B cell (primary cell): ENCODE measurements at places on chromosomes 2 and 18.

DNA sequence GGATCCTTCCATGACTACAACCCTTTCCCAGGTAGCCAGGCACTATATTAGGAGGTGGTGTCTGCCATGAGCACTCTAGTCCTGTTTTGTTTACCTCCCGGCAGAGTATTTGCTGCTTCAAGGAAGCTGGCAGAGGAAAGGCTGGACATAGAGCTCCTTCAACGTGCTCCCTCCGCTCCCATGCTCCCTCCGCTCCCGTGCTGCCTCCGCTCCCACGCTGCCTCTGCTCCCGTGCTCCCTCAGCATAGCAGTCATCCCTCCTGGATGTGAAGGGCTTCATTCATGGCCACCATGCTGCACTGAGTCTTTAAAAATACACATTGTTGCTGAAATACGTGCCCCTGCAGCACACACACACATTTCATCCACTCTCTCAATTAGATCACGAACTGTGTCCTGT lies 181.9 kb upstream of the MYT1L start:
- no peak overlapping the region for H3K27ac ChIP-seq
- H3K36me3 ChIP-seq: no peaks in the 10 kb centered on the region

- no peak for DNase-seq
- H3K36me3 ChIP-seq: no peaks in the 10 kb centered on the region
Measured at GRCh38 chr2:1539441-1539840, 126.2 kb downstream of the TPO start.

GRCh38 chr2:33258387-33258786 lies 218.1 kb upstream of the RASGRP3 start:
- no peak for DNase-seq
- H3K36me3 ChIP-seq: no peaks in the 10 kb centered on the region
- H3K4me3 ChIP-seq: no peak overlapping the region
- H3K27ac ChIP-seq: no peak overlapping the region

GRCh38 chr18:26051843-26052242 lies 38.6 kb downstream of the SS18 start:
- no peak for DNase-seq
- H3K4me1 ChIP-seq: peaks cover 6% of the 10 kb centered on the region
- no peaks in the 10 kb centered on the region for H3K27me3 ChIP-seq
- no peak overlapping the region for H3K4me3 ChIP-seq

DNA sequence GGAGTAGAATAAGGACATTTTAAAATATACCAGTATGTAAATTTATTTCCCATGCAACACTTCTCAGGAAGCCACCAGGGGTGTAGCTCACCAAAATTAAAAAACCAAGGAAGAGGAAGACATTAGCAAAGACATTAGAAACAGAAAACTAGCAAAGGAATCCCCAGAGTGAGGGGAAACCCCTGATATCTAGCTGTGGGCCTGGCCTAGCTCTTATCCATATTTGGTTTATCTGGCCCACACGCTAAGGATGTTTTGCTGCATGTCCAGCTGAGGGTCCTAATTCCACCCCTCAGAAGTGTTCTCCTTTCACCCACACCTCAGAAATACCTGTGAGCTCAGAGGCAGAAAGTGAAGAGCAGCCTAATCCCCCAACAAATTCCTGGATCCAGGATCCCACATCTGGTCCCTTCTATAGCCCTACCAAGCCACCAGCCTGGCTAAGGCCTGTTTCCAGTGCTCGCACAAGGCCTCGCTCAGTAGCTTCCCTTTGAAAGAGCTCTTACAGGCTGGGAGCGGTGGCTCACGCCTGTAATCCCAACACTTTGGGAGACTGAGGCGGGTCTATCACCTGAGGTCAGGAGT lies 17.4 kb downstream of the OSBPL1A start:
- H3K27me3 ChIP-seq: no peaks in the 10 kb centered on the region
- no peaks in the 10 kb centered on the region for H3K36me3 ChIP-seq
- no peaks in the 10 kb centered on the region for H3K4me1 ChIP-seq

DNA sequence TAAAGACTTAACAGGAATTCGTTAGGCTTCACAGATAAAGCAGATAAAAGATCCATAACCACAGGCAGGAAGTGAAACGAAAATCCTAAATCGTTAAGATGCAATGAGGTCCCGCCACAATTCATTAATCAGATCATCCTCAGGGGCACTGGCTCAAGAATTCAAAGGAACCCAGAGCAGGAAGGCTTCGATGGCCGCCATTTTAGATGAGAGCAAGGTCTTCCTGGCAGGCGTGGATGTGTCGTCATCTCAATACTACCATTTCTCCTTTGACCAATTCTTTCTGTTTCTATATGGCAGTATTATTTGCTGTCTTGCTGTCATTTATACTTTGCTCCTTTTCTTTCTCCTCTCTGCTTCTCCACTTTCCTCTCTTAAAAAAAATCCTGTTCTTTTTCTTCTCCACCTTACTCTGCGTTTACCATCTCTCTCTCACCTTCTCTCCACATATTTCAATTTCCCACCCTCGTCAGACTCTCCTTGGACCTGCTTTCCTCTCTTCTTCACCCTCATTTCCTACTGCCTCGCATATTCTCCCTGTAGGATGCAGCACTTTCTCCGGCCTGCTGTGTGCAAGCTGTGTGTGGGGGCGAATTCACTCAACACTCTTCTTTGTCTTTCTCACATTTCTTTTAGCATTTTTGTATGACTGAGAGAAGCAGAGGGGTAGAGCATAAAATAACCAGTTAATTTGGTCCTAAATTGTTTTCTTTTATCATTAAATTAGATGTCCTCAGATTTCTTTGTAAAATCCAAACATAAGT lies 35.1 kb upstream of the LHCGR start:
- no peak overlapping the region for H3K4me3 ChIP-seq
- H3K36me3 ChIP-seq: no peaks in the 10 kb centered on the region
- no peaks in the 10 kb centered on the region for H3K4me1 ChIP-seq
- no peak overlapping the region for H3K27ac ChIP-seq
- no peaks in the 10 kb centered on the region for H3K27me3 ChIP-seq

- no peak overlapping the region for H3K27ac ChIP-seq
- no peaks in the 10 kb centered on the region for H3K27me3 ChIP-seq
- H3K4me1 ChIP-seq: peaks cover 35% of the 10 kb centered on the region
- no peak overlapping the region for H3K4me3 ChIP-seq
- DNase-seq: no peak
- peaks cover 26% of the 10 kb centered on the region for H3K36me3 ChIP-seq
Measured at GRCh38 chr2:99670768-99671734, 181.2 kb upstream of the REV1 start.
